Activated CD8-positive, alpha-beta memory T cell treated with anti-CD3 and anti-CD28 coated beads for 36 hours (primary cell): ENCODE measurements at places on chromosomes 1 and 21. TPM values are rescaled to one million over a fixed set of nuclear protein-coding genes. Genes with fewer than 3 reads are reported as not detected.

NECTIN4 gene
- total RNA-seq, result not detected

RGS8 gene
- total RNA-seq, result not detected

RGS4 gene
- total RNA-seq, result not detected

OPTC gene
- not detected for total RNA-seq

PLD5 gene
- not detected for total RNA-seq

ADAM30 gene
- total RNA-seq, result not detected

BTF3L4 gene
- 33.4 TPM for total RNA-seq

HCRTR1 gene
- not detected for total RNA-seq

OR6K3 gene
- total RNA-seq, result not detected

KRTAP19-1 gene
- not detected for total RNA-seq

AQP10 gene
- not detected for total RNA-seq

PRDM15 gene
- 13.0 TPM for total RNA-seq

TCHHL1 gene
- total RNA-seq, result not detected

TNFAIP8L2 gene
- total RNA-seq, result 26.6 TPM

GPR52 gene
- total RNA-seq, result 0.55 TPM

UTS2 gene
- total RNA-seq, result not detected

ZNF648 gene
- not detected for total RNA-seq

MAN1C1 gene
- total RNA-seq, result 2.1 TPM

GJC2 gene
- total RNA-seq, result 0.74 TPM

CD48 gene
- 292 TPM for total RNA-seq

ATP1A2 gene
- not detected for total RNA-seq

SYCP1 gene
- total RNA-seq, result not detected

WLS gene
- total RNA-seq, result not detected

CELA3A gene
- not detected for total RNA-seq

PADI4 gene
- total RNA-seq, result 0.63 TPM

AGT gene
- total RNA-seq, result not detected

UBXN10 gene
- 0.78 TPM for total RNA-seq

SPRR5 gene
- not detected for total RNA-seq

FCRL1 gene
- total RNA-seq, result not detected

FMN2 gene
- not detected for total RNA-seq

CIART gene
- total RNA-seq, result 7.3 TPM

CAPN9 gene
- total RNA-seq, result not detected

SERTAD4 gene
- total RNA-seq, result not detected

SIPA1L2 gene
- 10.1 TPM for total RNA-seq

HUNK gene
- total RNA-seq, result not detected

CD55 gene
- 103 TPM for total RNA-seq

FABP3 gene
- not detected for total RNA-seq

C1orf167 gene
- total RNA-seq, result not detected

PRKCZ gene
- 12.6 TPM for total RNA-seq

OLFML3 gene
- 0.15 TPM for total RNA-seq

SLC2A5 gene
- not detected for total RNA-seq
